HL-60 (cell line): ENCODE measurements at places on chromosomes 5 and 9.

- DNase-seq = peak; percentile 1
Observed at GRCh38 chr9:32251539-32251938, 132.9 kb upstream of the ACO1 start.

GRCh38 chr5:137753691-137754187, 424 bp downstream of the HNRNPA0 start:
- DNase-seq = no peak

DNA sequence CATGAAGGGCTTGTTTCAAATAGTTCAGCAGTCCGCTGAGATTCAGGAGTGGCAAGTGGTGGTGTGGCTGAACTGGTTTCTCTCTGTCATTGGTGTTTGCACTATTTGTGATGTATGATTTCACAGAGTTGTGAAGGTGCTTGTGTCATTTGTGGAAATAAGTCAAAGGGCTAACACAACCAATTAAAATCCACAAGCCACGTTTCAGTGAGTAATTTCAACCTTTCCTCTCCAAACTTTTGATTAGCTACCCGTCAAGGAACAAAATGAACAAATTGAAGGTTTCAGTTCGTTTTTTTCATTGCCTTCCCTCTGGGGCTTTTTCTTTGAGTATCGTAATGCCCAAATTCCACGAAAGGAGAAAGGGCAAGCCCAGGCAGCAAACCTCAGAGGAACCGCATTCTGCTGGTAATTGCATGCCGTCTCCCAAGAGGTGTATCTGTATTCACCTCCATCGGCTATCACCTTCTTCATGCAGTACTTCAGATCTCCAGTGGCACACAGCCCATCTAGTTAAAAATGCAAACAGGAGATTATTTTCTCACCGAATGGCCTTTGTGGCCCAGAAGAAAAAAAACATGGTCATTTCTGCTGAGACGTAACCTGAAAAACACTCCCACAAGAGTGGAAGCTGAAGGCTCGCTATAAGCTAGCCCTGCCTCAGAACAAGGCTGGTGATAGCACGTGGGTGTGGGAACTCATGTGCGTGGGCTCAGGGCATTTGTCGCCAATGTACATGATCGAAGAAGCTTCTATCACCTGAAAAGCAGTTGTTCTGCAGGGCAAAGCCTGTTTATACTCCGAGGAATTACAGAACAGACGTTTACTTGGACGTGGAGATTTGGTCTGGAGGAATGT, 197.1 kb downstream of the NR3C1 start:
- no peak for DNase-seq

DNA sequence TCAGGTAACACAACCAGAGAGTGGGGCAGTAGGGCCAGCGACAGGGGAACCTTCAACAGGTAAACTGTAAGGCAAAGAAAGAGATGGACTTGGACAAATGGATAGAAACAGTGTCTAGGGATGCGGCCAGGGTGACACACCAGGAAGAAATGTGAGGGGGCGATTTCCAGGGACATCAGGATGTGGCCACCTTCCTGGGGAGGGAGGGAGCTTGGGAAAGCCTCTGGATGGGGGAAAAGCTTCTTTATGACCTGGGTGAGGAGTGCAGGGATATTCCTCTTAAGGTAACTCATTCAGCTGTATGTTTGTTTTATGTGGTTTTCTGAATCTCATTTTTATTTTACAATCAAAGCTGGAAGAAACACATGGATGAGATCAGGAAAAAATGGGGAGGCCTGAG, 11.9 kb upstream of the NXNL2 start:
- DNase-seq = no peak

DNA sequence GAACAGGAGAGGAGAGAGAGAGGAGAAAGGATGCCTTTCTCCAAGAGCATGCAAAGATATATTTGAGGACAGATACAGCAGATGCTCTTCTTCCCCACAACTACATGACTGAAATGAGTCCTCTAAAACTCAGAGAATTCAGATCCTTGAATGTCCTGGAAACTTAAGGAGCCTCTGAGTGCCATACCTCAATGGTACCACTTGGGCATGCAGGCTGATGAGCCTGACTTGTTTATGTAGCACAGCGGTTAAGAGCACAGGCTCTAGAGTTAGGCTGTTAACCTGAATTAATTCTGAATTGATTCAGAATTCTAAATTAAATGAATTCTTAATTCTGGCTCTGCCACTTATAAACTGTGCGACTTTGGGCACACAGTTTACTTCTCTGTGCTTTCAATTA, 5.7 kb downstream of the PLPPR1 start:
- no peak for DNase-seq

DNA sequence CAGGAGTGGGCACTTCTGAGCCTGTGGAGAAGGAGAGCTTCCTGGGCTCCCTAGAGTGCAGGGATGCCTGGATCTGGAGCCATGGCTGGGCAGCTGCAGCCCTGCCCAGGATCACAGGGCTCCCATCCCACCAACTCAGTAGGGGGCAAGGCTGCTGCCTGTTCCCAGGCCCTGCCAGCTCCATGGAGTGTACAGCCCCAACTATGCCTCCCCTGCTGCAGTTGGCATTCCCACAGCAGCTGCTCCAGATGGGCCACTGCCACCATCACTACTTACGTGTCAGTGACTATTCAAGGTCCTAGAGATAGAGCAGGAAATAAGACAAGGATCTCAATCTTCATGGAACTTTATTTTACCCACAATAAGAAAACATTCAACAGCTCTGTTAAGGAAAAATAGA, 107.1 kb upstream of the TNPO1 start:
- no peak for DNase-seq

GRCh38 chr5:78889369-78890140, 95.6 kb downstream of the ARSB start:
- no peak for DNase-seq

- no peak for DNase-seq
Observed at GRCh38 chr9:92042260-92042659, 73.0 kb downstream of the SPTLC1 start.

DNA sequence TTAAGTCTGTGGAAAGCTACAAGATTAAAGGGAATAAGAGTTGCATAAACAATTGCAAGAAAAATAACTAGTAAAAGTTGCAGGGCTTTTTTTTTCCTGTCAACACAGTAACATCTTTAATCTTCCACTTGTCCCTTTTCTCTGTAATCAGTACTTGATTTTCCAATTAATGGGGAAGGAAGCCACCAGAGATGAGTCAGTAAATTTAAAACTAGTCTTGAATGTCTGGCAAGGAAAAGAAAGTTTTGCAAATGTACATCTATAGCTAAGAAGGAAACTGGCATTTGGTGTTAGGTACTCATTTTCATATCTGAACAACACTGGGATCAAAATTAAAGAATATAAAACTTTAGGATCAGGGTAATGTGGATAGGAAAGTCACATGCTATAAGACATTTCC, 17.1 kb downstream of the DAP start:
- no peak for DNase-seq

GRCh38 chr9:21616082-21616778, 134.1 kb upstream of the IFNE start:
- DNase-seq = no peak

GRCh38 chr9:15390201-15390600, 32.5 kb upstream of the SNAPC3 start:
- DNase-seq = no peak

GRCh38 chr5:37791321-37791720, 48.5 kb downstream of the GDNF start:
- DNase-seq = no peak

DNA sequence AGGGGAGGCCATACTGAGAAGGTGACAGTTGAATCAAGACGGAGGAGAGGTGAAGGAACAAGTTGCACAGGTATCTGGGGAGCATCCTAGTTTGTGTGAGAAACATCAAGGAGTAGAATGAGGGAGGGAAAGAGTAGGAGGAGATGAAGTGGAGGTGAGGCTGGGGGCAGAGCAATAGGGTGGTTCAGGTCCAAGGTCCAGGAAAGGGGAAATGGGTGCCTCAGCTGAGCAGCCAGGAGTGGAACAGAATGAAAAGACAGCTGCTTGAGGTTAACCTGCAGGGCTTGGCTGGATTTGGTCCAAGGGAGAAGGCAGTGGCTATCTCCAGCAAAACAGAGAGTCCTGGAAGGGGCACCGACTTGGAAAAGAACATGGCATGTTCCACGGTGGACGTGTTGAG, 5.3 kb downstream of the SLC1A1 start:
- DNase-seq = no peak

- DNase-seq = no peak
Observed at GRCh38 chr5:173315495-173316338, 12.5 kb downstream of the STC2 start.

- no peak for DNase-seq
Observed at GRCh38 chr9:131475956-131476776, 26.6 kb upstream of the POMT1 start.

DNA sequence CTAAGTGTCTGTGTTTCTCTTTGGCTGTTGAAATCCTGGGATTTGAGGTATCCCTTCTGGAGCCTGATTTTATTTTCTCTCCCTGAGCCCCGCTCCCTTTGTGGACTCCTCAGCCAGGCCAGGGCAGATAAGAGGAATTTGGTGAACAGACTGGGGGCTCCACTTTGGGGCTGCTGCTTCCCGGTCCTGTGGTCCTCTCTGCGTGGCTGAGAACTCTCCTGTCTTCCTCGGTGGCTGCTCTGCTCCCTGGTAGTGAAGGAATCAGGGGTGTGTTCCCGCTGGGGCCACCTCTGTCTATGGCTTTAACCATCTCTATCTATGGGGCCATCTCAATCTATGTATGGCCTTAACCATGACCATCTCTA, 71.7 kb upstream of the SH3PXD2B start:
- DNase-seq = no peak

DNA sequence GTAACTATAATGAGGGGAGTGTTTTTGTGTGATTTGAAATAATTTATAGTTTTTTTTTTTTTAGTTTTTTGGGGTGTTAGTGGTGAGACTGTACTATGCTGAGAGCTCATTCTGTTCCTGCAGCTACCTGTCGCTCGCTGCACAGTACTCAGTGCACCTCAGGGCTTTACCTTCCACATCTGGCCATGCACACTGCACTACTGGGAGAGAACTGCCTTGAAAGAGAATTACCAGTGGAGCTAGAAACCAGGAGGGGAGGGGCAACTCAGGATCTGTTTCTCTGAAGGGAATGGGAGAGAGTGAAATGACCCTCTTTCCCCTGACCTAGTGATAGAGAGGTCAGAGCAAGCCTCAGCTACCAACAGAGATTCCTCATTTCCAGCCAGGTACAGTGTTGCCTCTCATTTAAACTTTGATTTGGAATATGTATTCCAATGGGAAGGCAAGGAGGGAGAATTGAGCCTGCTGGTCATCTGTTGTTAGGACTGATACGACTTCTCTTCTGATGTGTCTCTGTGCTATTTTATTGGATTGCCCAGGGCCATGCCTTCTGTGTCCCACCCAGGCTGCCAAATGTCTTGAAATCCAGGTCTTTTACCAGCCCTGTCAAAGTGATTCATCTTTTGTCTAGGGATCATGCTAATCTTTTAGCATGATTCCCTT, 8.9 kb downstream of the ATG10 start:
- DNase-seq = no peak

GRCh38 chr5:66329078-66329477, 185.0 kb downstream of the SREK1 start:
- DNase-seq = no peak

GRCh38 chr9:81125446-81126092, 563.8 kb downstream of the TLE1 start:
- DNase-seq = no peak

DNA sequence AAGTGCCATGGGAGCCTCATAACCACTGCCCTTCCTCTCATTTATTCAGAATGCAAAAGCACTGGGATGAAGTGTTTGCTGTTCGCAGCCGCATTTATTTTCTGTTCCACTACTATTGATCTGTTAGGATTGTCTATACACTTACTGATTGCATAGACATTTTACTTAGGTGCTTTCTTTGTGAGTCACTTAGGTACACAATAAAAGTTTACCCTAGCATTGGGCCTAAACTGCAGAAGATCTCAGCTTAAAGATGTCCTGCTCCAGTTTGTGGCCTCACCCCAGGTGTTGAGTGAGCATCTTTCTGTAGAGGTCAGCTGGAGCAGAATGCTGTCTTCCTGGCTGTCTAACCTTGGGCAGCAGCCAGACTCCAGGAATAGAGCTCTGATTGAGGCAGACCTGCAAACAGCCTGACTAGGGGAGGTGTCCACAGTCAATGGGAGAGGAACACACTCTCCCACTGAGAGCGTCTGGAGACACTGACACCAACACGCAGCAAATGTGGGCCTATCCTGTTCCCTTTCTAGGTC, 54.0 kb downstream of the GPR21 start:
- DNase-seq = no peak

DNA sequence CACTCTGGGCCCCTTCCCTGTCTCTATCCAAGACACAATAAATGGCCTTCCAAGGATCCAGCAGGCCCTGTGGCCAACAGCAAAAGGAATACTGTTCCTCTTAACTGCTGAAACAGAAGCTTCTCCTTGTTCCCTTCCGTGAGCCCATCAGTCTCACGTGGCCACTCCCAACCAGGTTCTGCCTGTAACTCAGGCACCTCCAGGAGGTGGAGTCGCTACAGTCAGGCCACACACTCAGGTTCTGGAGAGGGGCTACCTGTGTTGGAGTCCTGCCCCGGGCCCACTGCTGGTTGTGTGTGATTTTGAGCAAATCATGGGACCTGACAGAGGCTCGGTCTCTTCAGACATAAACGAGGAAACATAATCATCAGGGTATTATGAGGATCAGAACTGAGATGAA, 10.3 kb downstream of the FAT2 start:
- no peak for DNase-seq

- DNase-seq = no peak
Observed at GRCh38 chr5:142133330-142134206, 25.0 kb downstream of the NDFIP1 start.

DNA sequence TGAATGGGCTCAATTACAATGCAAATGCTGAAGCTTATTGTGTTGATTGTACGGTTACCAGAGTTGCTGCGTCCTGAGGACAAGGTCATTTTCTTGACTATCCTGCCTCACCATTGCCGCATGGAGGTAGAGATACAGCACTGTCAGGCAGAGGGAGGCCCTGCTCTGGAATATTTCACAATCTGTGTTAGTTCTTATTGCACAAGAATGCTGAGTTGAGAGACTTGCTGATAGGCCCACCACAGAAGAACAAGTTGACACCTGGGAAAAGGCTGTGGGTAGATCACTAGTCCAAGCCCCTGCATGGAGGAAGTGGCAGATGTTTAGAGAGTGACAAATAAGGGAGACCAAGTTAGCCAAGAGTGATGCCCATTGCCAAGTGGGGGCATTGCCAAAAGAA, 344.5 kb upstream of the ITGA1 start:
- no peak for DNase-seq

DNA sequence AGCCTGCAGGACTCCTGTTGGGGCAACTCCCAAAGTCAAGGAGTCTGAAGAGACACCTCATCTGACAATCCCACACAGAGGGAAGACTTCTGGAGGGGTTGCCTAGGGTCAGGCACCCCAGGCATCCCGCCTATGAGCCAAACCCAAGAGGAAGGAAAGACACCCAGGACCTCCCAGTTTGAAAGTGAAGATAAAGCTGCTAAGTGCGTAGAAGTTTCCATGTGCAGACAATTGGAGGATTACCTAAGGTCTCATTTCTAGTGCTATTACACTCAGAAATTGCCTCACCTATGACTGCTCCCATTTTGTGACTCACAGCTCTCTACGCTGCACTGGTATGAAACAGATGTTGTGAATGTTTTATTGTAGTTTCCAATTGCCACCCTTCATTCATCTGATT, 322.9 kb downstream of the SLIT3 start:
- DNase-seq = no peak
